ENCODE measurements at places on chromosomes 2 and 18.

- DNase-seq, result no peak
Measured at GRCh38 chr2:201628545-201628944, 14.8 kb downstream of the TMEM237 start.

DNA sequence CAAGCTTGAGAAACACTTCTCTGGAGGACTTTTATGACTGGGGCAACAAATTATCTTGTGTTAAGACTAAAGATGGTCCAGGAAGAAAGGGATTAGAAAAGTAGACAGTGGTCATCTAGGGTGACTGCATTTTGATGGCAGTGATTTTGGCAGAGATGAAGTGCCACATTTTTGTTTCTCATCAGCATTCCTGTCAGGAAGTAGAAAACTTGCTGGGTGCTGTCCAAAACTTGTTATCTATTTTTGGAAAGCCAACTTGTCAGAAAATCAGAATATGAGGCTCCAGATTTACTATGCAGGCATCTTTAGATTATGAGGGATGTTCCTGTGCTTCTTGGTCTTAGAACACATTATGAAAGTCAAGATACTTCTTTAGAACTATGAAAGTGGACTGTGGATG lies 29.0 kb upstream of the CALCRL start:
- no peak for DNase-seq

- no peak for DNase-seq
Measured at GRCh38 chr2:101500860-101501259, 25.9 kb upstream of the RFX8 start.

GRCh38 chr18:63237881-63238692 lies 81.5 kb downstream of the BCL2 start:
- DNase-seq, result no peak

GRCh38 chr2:120754067-120754960 lies 18.6 kb downstream of the GLI2 start:
- DNase-seq, result no peak

DNA sequence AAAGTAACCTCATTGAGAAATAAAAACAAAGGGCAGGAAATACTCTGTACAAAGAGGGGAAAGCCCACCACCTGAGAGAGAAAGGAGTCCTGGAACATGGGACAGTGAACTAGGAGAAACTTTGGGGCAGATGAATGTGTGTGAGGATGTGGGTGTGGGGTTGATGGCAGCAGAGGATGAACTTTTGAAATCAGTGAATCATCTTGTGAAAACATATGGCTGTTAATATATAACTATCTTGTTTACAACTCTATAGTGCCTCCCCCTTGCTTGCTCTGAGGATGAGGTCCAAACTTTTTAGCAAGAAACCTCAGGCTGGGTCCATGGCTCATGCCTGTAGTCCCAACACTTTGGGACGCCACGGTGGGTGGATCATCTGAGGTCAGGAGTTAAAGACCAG lies 171.8 kb upstream of the LHCGR start:
- DNase-seq, result no peak

DNA sequence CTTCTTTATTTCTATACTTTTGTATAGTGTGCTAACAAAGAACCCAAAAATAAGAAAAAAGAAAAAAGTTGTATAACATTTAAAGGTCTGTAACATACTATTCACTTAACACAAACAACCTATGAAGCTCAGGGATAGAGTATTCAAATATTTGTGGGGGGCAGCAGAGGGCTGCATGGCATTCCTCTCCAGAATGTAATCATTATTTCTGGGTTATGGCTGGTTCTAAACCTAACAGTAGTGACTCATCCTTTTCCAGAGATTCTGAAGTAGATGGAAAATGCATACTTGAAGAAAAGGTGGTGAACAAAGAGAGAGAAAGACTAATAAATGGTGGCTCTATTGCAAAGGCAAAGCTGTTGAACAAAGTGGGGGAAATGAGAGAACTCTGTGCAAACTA lies 249.4 kb downstream of the NRXN1 start:
- no peak for DNase-seq

DNA sequence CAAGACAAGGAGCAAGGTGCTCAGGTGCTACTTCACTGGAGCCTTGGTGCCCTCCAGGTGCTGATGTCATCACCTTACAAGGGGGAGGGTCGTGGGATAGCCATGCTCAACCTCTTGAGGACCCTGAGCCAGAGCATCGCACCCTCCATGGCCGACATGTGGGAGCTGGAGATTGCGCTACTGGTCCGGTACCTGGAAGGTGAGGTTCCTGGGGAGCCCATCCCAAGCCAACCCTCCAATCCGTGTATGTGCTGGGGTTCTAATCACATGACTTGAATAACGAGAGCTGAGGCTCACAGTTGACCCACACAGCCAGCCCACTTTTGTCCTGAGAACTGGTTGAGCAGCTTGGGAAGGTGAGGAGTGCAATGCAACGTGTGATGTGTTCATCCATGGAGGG lies 25.9 kb downstream of the MROH2A start:
- no peak for DNase-seq

DNA sequence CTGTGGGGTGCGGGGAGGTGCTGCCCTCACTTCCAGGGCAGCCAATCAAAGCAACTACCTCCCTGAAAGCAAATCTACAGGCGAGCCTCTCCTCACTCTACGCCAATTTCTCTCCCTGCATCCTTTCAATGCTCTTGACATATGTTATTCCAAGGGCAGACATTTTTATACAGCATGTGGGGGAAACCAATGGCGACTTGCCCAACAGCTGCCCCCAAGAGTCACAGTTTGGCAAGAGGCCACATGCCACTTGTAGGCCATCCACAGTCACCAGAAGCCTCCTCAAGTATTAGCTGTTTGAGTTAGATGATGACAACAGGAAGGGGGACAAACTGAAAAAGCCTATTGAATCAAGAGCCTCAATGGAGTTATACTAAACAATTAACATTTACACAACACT lies 114.6 kb downstream of the MYO5B start:
- DNase-seq, result no peak

- DNase-seq, result no peak
Measured at GRCh38 chr2:52036024-52036423, 1004.1 kb upstream of the NRXN1 start.

- DNase-seq, result no peak
Measured at GRCh38 chr18:11432360-11432811, 177.0 kb upstream of the SLC35G4 start.

DNA sequence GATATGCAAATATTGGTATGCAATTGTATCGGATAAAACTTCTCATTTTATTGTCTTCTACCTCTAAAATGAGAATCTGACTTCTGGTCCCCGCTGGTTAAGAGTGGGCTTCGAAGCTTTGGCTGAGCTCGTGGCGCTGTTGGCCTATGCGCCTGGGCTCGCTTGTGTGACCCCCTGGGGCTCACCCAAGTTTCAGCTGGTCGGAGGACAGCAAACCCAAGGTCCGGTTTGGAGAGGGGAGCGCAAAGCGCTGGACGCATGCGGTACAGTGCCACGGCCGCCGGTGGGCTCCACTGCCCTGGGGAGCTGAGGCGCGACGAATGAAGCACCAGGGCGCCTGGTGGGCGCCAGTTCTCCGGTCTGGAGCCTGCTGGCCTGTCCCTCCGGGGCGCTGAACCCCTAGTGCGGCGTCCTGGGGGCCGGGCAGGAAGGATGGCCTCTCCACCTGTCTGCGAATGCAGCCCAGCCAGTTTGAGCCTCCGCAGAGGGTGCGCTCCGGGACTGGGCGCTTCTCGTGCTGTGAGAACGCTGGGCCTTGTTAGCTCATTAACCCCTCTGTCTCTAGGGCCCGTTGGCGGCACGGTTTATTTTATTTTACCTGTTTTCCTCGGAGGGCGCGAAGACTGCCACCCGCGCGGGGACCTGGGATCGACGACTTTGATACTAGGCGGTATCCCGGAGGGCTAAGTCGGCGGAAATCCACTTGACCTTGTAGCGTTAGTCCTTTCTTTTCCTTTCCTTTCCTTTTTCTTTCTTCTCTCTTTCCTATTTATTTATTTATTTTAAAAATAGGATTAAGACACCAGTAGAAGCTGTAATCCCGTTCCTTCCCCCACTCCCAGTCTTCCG lies 10.4 kb downstream of the MEIS1 start:
- no peak for DNase-seq

GRCh38 chr2:30280596-30281434 lies 49.5 kb downstream of the LBH start:
- DNase-seq, result no peak

DNA sequence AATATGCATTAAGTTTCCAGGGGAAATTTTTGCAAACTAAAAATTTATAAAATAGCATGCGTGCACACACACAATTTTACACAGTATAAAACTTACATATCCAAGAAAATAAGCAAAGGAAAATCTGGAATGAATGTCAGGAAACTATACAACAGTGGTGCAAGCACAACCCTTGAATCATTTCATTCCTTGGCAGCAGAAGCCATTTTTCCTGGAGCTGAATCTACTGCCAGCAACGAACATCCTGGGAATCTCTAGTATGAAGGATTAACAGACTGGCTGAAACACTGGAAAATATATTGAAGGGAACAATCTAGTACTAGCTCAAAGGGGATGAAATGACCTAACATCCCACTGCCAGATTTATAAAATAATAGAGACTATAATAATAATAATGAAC lies 235.3 kb downstream of the DYM start:
- DNase-seq, result no peak

DNA sequence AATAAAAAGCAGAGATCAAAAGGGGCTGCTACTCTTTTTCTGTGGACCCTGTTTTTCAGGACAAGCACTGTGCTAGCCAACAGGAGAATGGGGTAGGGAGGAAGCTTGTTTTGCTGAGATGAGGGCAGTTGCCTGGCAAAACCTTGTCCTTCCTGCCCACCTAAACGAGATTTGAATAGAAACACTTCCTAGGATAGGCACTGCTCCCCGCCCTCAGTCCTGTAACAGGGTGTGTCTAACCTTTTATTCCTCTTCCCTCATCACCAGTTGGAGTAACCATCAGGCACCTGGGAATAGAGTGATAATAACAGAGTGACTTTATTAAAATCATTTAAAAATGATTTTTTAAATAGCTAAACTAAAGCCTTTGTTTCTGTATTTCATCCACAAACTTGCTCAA lies 368.8 kb downstream of the LNPK start:
- DNase-seq, result no peak

GRCh38 chr2:75790121-75790813 lies 79.6 kb upstream of the GCFC2 start:
- no peak for DNase-seq

GRCh38 chr2:107633580-107634147 lies 193.0 kb upstream of the RGPD4 start:
- no peak for DNase-seq

DNA sequence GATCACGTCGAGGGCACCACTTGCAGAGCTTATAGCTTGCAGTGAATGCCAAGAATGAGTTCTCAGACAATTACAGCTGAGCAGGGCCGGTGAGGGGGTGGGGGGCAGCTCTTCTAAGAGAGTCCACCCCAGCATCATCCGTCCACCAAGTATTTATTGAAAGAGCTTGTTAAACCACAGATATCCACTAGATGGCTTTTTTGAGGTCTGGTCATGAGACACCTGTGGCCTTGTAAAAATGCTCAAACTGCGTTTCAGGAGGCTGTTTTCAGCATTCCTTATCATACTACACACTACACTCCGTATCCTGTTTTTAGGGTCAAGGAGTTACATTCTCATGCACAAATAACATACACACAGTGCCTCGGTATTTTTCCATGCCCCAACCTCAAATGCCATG lies 51.5 kb downstream of the DNAJC10 start:
- no peak for DNase-seq

DNA sequence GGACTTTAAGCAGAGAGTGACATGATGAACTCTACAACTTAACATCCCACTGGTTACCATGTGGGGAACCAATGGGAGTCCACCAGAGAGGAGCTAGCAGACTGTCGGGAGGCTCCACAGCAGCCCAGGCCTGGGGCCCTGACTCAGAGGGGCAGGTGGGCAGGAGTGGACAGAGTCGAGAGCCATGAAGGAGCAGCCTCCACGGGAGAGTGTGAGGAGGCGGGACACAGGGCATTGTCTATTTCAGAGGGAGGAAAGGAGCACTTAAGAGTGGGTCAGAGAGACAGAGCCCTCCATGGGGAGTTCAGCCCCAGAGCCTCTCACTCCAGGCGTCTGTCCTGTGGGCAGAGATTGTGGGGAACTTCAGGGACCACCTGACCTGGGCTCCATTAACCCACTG lies 118.7 kb downstream of the CYP26B1 start:
- DNase-seq, result no peak

DNA sequence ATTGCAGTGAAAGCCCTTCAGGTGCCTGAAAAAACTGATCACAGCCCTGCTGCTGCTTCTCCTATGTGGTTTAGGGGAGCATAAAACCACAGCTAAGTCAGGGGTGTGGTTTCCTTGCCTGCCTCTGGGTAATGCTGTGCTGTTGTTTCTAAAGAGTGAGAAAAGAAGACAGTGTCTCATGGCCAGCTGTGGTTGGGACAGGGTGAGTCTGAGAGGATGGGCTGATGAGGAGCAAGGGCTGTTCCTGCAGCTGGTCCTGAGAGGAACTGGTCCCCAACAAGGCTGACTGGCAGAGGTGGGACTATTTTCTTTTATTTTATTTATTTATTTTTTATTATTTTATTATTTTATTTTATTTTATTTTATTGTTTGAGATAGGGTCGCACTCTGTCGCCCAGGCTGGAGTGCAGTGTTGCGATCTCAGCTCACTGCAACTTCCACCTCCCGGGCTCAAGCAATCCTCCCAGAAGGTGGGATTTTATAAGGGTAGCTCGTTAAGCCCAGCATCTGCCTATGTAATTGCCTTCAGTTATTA lies 236.7 kb downstream of the FHOD3 start:
- no peak for DNase-seq

GRCh38 chr2:6793371-6793770 lies 72.3 kb downstream of the CMPK2 start:
- no peak for DNase-seq

DNA sequence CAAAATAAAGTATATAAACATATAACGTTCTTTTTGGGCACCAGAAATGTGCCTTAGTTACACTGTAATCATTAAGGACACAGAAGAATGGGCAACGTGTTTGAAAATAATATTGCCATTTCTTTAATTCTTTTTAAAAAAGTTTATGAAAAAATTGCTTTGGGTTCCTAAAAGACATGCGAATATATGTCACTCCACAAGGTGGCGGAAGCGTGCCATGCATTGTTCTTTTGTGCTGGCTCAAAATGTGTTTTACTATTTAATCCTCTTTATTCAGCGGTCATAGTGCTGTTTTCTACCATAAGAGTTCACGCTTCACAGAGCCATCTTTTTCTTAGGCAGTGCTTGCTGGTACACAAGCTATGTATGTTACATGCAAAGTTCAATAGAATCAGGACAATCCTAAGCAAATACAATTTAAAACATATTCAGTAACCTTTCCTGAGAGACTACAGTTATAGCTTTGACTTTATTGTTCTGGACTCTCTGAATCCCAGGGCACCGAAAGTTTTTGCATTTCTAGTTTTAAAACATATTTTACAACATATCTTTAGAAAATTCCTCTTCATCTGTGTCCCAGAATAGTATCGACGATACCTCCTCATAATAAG lies 147.8 kb upstream of the ERBB4 start:
- peak; percentile 33 for DNase-seq

- DNase-seq, result no peak
Measured at GRCh38 chr2:15554525-15555218, 6.5 kb downstream of the NBAS start.

DNA sequence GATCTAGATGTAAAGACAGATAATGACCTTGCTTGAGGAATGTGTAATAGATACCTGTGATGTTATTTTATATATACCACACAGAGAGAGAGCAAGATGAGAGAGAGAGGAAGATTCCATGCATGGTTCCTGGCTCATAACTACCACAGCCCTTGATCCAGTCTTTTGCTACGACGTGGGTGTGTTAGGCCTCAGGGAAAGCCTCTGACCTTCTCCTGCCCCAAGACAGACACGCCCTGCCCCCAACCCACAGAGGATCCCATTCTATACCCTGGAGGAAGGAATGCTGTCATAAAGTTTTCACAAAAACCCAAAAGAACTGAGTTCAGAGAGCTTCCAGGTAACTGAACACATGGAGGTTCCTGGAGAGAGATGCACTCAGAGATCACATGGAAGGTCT lies 193.1 kb downstream of the ZEB2 start:
- no peak for DNase-seq

All from stimulated activated CD8-positive, alpha-beta memory T cell treated with anti-CD3 and anti-CD28 coated beads, Interleukin-2, amount 100 ng/mL, for 48 hours (primary cell).